GM12892 (cell line): ENCODE measurements at places on chromosomes 3 and 15.
A peak's percentile ranks its signal among the peaks of the same experiment; 100 is the strongest.

- DNase-seq: no peak
Observed at GRCh38 chr15:79939399-79939798, 31.6 kb downstream of the BCL2A1 start.

DNA sequence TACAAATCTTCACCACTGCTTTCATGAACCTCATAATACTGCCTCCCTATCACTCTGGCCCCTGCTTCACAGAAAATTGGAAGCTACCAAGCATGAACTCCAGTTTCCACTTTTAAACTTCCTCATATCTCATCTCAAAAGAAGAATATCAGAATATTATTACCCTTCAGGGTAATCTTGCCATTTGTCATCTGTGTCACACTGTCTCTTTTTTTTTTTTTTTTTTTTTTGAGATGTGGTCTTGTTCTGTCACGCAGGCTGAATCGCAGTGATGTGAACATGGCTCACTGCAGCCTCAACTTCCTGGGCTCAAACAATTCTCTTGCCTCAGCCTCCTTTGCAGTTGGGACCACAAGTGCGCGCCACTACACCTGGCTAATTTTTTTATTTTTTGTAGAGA is 80.4 kb upstream of the TCF12 start:
- DNase-seq: no peak

DNA sequence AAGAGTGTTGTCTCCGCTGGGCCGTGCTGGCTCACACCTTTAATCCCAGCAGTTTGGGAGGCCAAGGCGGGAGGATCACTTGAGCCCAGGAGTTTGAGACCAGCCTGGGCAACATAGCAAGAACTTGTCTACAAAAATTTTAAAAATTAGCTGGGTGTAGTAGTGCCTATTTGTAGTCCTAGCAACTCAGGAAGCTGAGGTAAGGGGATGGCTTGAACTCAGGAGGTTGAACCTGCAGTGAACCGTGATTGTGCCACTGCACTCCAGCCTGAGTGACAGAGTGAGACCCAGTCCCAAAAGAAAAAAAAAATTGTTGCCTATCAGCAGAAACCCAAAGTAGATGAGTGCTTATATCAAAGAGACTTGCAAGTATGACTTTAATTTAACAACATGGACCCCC is 12.7 kb upstream of the AKAP13 start:
- no peak for DNase-seq

DNA sequence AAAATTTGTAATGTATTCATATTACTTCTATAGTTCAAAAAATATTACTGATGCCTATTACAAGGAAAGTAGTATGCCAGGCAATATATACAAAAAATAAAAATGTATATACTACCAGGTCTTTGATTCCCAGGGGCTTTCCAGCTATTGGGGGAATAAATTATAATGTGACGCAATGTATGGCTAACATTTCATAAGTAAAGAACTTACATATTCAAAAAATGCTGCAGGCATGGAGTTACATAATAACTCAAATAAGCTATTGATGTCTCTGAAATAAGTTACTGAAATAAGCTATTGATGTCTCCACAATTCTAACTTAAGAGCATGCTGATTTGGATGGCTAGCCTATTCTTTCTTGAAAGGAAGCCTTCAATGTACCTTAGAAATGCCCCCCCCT is 30.2 kb downstream of the MCCC1 start:
- DNase-seq: no peak

GRCh38 chr3:194198938-194199337 is 63.0 kb downstream of the HES1 start:
- no peak for DNase-seq

DNA sequence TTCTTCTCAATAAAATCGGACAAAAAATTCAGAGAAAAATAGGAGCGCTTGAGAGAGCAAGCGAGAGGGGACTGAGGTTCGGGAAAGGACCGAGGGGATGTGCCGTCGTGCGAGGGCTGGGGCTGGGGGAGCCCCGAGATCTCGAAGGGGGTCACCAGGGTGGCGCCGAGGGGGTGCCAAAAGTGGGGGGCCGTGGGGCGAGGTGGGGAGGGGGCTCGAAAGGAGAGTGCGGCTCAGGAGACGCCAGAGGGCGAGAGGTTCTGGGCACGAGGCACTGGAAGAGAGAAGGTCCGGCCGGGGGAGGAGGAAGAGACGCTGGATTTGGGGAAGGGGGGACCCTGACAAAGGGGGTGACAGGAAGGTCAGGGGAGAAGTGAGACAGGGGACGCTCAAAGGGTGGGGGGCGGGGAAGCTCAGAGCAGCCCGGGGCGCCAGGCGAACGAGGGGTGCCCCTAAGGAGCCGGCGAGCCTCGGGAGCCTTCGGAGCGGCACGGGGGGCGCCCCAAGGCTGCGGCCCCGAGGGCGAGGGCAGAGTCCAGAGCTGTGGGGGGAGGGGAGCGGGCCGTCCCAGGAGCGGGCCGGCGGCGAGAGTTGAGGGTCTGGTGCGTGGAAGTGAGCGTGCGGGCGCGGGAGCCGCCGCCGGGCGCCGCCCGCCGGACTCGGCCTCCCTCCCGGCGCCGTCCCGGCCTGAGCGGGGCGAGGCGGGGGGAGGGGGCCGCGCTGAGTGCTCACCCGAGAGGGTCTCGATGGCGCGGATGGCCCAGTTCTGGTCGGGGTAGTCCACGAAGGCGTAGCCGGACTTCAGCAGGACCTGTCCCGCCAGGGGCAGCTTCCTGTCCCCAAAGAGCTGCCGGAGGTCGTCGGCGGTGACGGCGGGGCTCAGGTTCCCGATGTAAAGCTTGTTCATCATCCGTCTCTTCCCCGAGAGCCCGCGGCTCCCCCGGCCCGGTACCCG is 514 bp downstream of the IGF2BP2 start:
- peak; percentile 20 for DNase-seq

GRCh38 chr15:23420806-23421575 is 26.1 kb downstream of the GOLGA6L2 start:
- DNase-seq: no peak
